Iris pigment epithelial cell (primary cell): ENCODE measurements at places on chromosomes 2 and 18.

- no peak for DNase-seq
Observed at GRCh38 chr2:224930990-224931389, 111.3 kb downstream of the DOCK10 start.

- peak; percentile 39 for DNase-seq
Observed at GRCh38 chr2:202335791-202336467, 40.2 kb upstream of the BMPR2 start.

- DNase-seq, result no peak
Observed at GRCh38 chr2:211673133-211673905, 865.3 kb downstream of the ERBB4 start.

DNA sequence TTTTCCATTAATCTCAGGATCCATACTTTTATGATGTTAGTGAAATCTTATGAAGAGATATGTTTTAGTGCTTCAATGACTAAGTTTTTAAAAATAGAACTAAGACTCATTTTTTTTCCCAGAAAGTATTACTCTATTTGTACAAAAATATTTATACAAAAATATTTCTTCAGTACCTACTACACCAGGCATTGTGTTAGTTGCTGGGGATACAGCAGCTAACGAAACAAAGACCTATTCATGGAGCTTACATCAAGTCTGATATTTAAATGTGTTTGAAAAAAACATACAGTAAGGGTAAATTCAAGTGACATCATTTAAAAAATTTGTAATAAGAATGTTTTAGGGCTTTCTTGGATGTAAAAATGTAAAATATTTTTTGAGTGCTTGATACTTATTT, 11.6 kb downstream of the VAPA start:
- DNase-seq, result peak; percentile 20

DNA sequence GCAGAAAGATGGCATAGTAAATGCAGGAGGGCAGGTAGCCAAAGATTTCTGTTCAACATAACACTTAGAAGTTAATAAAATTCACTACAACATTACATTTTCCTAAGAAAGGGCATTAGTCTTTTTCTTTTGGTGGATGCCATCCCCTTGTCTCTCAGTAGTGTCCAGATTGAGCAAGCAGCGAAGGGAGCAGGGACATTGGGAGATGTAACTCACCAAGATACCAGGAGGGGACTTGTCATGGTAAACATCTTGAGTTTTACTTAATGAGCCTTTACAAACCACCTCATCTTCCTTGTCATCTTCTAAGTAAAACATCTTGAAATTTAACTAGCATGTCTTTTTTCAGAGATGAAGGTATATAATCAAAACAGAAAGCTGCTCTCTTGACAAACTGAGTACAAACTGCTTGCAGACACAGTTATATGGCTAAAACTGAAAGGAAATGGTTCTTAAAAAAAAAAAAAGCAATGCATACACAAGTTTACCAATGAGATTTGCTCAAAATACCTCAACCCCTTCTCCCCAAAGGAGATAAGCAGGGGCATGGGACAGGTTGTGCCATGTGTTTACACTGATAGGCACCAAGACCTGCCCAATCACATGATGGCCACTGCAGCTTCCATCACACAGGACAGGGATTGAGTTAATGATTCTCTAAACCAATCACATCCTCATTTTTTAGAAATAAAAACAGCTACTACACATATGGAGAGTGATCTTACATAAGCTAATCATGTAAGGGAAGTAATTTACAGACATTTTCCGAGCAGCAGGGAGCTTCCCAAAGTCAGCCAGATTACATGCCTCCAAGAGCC, 30.3 kb downstream of the LPIN2 start:
- no peak for DNase-seq

GRCh38 chr2:102000813-102001766, 9.3 kb downstream of the IL1R2 start:
- no peak for DNase-seq

DNA sequence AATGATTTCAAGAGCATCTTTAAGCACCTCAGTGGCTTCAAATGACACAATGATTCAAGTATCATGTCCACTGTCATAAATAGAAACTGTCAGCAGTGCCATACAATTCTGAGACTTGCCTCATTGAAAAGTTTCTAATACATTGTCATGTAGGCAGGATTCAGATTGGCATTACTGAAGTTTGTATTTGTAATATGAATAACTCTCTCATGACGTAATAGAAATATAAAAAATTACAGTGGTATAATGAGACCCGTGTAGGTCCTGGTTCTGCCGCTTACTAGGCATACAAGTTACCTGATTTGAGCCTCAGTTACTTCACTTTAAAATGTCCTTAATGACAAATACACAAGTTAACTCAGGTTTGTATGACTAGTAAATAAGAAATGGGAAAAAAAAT, 1536.2 kb upstream of the NXPH2 start:
- no peak for DNase-seq

- DNase-seq, result peak; percentile 74
Observed at GRCh38 chr2:108585436-108585835, 51.2 kb downstream of the LIMS1 start.

- DNase-seq, result no peak
Observed at GRCh38 chr2:157971702-157972101, 95.6 kb upstream of the ACVR1 start.
